ENCODE measurements at places on chromosomes 4 and X.

GRCh38 chr4:87078987-87079486 is 141.4 kb downstream of the KLHL8 start:
- DNase-seq: no peak

GRCh38 chrX:125094901-125095300 is 224.8 kb upstream of the TEX13C start:
- DNase-seq: no peak

GRCh38 chrX:109889289-109890006 is 113.5 kb upstream of the TMEM164 start:
- DNase-seq: no peak

GRCh38 chr4:108427946-108428485 is 192.4 kb upstream of the RPL34 start:
- DNase-seq: no peak

GRCh38 chr4:15132739-15133138 is 130.5 kb downstream of the CPEB2 start:
- DNase-seq: no peak

- DNase-seq: no peak
These were observed 229.6 kb upstream of the DIAPH2 start for GRCh38 chrX:96455078-96455477.

DNA sequence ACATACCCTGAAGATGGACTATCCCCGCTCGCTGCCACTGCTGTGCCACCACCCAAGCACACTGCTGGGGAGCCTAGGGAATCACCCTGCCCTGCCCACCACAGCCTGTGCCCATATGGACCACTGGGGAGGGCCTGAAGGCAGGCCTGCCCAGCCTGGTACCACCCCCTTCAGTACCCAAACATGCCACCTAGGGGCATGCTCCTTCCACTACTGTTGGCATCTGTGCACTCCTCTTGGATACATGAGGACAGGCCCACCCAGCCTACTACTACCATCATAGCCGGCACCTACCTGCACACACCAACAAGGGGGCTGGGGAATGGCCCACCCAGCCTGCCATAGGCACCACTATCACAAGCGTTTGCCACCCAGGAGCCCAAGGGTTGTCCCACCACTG is 30.1 kb upstream of the PRDX4 start:
- DNase-seq: no peak

GRCh38 chr4:121656269-121656641 is 40.5 kb downstream of the ANXA5 start:
- peak; percentile 29 for DNase-seq

DNA sequence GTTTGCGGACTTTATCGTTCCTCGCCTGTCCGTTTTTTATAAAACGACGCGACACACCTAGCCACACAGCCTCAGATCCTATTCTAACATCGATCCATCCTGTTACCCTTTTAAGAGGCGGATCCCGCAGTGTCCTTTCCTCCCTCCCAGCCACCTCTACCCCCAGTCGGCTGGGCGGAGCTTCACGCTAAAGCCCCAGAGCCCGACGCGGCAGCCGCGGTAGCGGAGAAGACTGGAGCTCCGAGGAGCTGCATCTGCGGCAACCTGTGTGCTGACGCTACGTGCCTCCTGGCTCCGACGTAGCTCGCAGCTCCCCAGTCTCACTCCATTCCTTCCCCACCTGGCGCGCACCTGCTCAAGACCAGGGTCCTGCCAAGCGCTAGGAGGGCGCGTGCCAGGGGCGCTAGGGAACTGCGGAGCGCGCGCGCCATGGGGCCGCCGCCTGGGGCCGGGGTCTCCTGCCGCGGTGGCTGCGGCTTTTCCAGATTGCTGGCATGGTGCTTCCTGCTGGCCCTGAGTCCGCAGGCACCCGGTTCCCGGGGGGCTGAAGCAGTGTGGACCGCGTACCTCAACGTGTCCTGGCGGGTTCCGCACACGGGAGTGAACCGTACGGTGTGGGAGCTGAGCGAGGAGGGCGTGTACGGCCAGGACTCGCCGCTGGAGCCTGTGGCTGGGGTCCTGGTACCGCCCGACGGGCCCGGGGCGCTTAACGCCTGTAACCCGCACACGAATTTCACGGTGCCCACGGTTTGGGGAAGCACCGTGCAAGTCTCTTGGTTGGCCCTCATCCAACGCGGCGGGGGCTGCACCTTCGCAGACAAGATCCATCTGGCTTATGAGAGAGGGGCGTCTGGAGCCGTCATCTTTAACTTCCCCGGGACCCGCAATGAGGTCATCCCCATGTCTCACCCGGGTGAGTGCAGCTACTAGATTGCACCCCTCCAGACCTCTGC is at the start of gene RNF128:
RNF128 (plus strand) TSS at position 217 of the 953 bp plus-strand sequence; CDS start at position 430, 213 bp downstream.
- no peak for DNase-seq

Data from right renal cortex interstitium (tissue), 3 donors.